ENCODE measurements at places on chromosomes 11 and 22.
A peak's percentile ranks its signal among the peaks of the same experiment; 100 is the strongest.

GRCh38 chr11:87604350-87604749 lies 566.6 kb downstream of the TMEM135 start:
- DNase-seq = no peak

DNA sequence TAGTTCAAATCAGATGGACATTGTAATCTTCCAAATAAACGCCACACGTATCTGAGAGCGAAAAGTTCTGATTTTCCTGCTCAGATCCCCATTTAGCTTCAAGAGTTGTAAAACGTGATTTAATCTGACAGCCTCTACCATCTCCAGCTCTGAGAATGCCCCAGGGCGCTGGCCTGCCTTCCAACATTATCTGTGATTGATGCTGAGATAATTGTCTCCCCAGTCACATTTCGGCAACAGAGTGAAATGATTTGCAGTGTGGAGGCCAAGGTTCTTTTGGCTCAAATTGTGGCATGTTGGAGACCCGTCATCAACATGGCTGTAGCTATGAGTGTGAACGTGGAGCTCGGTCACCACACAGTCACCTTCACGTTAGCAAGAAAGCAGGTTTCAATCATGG lies 283.4 kb downstream of the BRD1 start:
- no peak for DNase-seq

DNA sequence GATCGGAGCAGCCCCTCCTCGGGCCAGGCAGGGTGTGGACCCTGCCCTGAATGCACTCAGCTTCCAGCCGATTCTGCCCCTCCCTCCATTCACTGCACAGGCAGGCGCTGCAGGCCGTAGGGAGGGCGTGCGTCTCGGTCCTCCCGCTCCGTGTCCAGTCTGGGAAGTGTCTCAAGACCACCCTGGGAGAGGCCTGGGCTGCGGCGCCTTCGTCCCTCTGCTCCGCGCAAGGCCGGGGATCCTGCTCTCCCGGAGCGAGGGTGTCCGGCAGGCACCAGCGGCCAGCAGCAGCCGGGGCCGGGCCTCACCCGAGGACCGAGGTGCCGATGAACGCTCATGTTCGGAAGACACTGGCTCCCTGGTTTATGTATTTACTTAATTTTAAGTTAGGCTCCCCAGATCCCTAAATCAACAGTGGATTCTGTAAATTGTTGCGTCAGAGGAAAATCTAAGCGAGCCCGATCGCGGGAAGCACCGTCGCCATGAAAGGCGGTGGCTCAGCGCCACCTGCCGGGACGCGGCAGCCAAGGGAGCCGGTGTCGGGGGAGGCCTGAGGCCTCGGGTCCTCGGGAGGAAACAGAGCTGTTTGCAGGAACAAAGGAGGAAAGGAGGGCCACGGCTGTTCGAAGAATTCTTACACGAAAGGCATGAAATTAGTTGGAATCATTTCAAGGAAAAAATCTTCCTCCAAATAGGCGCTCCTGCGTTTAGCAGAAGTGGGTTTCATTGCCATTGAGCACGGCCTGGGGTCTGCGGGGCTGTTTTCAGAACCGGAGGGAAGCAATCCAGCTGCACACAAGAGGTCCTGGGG lies 195.3 kb downstream of the BRD1 start:
- no peak for DNase-seq

GRCh38 chr11:15006139-15006759 lies 34.1 kb upstream of the CALCA start:
- peak; percentile 18 for DNase-seq

- peak; percentile 12 for DNase-seq
Measured at GRCh38 chr11:34632105-34632791, 11.4 kb downstream of the EHF start.

DNA sequence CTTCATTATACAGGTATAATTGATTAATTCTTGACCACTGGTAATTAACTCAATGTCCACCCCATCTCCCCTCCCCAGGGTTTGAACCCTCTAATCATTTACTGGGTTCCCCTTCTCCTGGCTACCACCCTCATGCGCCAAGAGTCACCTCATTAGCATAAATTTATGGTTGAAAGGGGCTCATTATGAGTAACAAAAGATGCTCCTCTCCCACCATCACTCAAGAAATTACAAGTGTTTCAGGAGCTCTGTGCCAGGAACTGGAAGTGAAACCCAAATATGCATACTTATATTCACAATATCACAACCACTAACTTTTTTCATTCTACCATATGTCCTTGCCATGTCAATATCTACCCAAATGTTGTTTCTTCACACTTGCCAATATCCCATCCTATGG lies 7.8 kb upstream of the STIP1 start:
- DNase-seq = no peak

DNA sequence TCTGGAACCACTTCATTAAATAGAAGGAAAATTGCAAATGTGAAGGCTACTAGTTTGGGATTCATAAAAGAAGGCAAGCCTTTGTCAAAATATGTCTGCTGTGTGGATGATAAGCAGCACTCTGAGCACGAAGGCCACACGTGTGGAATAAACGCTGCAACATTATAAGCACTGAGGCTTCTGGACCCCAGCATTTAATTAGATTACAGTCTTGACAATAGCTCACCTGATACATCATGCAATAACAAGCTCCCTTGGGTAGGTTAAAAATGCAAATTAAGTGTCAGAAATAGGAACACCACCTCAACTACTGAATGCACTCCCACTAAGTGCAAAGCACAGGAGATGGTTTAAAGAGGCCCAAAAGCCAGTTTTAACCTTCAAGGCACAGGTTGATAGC lies 179.3 kb downstream of the LARGE1 start:
- no peak for DNase-seq

DNA sequence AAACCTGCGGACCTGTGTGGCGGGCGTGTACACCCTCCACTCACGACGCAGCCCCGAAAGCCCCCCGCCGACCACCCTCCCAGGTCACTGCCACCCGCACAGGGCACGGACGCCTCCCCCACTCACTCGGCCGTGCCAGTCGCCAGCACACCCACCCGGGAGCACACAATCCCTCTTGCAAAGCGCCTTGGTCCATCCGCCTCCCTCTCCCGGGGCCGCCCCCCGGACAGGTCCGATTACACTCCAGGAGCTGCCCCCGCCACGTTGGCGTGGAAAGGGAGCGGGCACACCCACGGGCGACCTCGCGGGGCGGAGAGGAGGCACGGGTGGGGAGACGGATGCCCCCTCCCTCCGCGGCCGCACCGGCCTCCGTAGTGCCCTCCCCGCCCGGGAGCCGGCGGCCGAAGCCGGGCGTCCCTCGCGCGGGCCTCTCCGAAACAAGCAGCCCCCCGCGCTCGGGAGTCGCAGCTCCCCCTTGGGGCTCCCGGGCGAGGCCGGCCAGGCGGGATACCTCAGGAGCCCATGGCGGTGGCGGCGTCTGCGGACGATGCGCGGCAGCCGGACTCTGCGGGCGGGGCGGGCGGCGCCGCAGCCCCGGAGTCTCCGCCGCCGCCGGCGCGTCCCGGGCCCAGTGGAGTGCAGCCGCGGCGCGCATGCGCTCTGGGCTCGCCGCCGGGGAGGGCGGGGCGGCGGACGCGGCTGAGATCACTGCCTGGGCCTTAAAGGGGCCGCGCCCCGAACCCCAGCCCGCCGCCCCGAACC lies at the start of gene TMEM184B:
TSS of gene TMEM184B (minus strand) at position 638 of the 762 bp plus-strand sequence. CDS start 25,049 bp downstream, outside the sequence.
- no peak for DNase-seq

DNA sequence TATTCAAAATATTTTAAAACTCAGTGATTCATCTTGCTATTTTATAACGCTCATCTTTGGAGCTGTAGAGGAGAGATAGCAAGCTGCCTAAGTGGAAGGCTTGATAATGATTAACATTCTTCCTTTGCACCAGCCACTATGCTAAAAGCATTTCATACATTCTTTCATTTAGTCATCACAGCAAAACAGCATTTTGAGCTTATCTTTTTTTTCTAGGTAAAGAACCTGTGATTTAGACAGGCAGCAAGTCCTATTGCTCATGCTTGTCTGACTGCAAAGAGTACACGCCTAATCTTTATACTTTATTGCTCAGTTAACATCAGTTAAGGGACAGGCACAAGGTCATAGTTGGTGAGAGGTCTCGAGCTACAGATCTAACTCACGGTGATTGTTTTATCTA lies 713.1 kb upstream of the ARHGAP42 start:
- DNase-seq = no peak

GRCh38 chr11:133793271-133794035 lies 51.9 kb downstream of the SPATA19 start:
- DNase-seq = no peak

DNA sequence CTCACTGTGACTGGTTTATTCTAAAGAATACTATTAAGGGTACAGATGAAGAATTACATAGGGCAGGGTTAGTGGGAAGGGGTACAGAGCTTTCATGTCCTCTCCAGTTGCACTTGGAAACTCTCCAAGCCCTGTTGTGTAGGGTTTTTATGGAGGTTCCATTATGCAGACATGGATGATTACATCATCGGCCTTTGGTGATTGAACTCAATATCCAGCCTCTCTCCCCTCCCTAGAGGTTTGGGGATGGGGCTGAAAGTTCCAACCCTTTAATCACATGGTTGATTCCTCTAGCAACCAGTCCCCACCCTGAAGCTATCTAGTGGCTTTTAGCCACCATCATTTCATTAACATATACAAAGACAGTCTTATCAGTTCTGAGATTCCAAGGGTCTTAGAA lies 472.6 kb downstream of the BUD13 start:
- no peak for DNase-seq

DNA sequence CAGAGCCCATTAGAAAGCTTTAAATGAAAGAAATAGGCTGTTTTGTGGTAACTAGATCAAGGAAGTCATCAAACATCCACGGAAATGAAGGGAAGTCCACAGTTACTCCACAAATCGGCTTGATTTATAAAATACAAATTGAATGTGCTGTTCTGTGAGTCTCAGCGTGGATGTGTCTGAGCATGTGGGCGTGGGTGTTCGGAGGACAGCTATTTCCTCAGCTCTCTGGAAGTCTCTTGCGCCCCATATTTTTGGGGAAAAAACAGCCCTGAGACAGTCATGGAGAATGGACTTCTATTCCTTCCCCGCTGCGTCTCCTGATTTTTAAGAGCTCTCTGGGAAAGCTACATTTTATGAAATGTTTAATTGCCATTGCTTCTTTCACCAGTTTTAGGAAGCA lies 144.4 kb downstream of the EFCAB6 start:
- no peak for DNase-seq

GRCh38 chr11:77775936-77776335 lies 44.6 kb downstream of the RSF1 start:
- DNase-seq = no peak

DNA sequence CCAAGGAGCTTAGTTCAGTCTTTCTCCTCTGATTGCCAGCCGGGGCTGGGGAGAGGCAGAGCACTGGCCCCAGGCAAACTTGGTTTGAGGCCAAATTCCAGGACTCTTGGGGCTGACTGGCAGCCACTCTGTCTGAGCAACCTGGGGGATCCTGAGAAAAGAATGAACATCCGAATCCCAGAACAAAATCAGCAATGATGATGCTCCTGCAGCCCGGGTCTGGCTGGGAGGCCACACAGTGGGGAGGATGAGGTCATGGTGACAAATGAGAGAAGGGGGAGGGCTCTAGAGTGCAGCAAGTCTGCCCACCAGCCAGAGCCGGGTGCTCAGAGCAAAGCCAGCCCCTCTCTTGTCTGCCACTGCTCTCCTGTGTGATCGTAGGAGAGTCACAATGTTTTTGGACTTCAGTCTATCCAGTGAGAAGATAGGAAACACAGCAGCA lies 71.8 kb upstream of the PAX6 start:
- no peak for DNase-seq

DNA sequence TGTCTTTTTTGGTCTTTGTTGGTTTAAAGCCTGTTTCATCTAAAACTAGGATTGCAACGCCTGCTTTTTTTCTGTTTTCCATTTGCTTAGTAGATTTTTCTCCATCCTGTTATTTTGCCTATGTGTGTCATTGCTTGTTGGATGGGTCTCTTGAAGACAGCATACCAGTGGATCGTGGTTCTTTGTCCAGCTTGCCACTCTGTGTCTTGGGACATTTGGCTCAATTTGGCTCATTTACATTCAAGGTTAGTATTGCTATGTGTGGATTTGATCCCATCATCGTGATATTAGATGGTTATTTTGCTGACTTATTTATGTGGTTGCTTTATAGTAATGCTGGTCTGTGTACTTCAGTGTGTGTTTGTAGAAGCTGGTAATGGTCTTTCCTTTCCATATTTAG lies 31.4 kb upstream of the ANKK1 start:
- no peak for DNase-seq

DNA sequence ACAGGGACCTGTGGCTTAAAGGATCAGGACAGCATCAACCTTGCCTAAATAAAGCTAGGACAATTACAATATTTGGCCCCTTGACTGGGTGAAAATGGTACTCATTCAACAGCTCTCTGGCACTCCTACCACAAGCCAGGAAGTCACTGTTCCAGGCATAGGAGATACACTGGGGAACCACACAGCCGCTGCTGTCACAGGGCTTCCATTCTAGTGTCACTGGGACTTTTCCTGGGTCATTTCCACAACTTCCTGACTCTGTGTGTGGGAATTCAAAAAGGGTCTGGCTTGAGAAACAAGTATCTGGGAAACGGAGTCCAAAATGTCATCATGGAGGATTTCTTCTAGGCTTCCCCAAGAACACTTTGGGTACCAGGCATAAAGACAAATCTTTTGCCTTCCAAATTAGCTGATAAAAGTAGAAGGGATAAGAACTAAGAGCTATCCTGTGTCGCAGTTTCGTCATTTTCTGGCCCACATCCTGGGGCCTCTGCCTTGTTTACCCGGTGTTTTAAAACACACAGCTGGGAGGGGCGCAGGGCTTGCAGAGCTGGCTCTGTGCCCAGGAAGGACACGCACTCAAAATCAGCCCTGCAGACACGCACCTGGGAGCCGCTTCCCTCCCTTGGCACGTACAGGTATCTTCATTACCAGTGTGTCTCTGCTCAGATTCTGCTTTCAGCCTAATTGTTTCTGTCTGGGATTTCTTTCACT lies 38.0 kb downstream of the TMEM45B start:
- peak; percentile 60 for DNase-seq

DNA sequence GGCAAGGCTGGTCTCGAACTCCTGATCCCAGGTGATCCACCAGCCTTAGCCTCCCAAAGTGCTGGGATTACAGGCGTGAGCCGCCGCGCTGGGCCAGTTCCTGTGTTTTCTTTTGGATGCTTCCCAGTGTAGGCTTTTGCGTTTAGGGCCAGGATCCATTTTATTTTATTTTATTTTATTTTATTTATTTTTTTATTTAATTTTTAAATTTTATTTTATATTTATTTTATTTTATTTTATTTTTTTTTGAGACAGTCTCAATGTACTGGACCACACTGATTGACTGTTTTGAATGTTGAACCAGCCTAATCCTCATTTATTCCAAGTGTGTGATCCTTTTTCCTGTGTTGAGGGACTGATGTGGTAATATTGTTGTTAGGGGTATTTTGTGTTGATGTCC lies 8.4 kb downstream of the EPS8L2 start:
- DNase-seq = no peak

GRCh38 chr11:117427356-117427874 lies 99.8 kb downstream of the CEP164 start:
- no peak for DNase-seq

DNA sequence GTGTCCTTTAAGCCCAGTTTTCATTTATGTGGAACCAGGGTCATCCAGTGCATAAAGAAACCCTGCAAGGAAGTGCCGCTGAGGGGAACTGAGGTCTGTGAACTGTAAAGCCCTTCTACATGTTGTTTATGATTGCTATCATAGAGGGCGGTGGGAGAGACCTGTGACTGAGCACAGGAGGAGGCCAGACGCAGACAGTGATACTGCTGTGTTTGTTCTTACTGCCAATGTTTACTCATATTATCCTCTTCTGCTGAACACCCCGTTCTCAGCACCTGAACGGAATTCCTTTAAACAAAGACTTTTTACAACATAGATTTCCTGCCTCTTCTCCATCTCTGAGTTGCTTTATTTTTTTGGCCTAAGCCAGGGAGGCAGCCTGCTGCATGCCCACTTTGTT lies 967 bp upstream of the GALNT18 start:
- DNase-seq = no peak

Data from NCI-H1417 treated with DMSO at 0.1 percent for 48 hours (cell line).